ENCODE measurements at places on chromosomes 2 and 18.

- no peak for DNase-seq
Measured at GRCh38 chr2:194483041-194483440, 1174.0 kb upstream of the SLC39A10 start.

DNA sequence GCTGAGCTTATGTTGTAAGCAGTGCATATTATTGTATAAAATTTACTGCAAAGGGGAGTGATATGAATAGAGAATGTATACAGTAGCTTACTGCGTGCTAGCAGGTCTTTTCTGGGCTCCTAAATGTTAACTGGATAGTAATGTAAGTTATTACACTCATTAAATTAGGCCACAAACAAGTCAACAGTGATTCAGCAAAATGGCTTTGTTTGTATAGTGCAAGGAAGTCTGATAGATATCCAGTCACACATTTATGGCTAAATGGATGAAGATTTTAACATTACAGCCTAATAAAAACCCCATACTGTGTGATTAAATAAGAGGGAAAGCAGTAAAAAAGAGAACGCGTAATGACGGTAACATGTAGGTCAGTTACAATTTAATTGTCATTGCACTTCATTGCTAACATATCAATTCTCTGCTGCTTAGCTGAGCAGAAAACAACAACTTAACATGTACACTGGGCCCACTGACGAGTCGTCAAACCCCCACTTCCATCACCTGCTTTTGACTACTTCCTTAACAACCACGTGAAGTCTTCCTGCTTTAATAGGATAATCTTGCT lies 665.0 kb upstream of the FANCL start:
- no peak for DNase-seq

GRCh38 chr2:208057108-208057507 lies 31.8 kb upstream of the PLEKHM3 start:
- no peak for DNase-seq

DNA sequence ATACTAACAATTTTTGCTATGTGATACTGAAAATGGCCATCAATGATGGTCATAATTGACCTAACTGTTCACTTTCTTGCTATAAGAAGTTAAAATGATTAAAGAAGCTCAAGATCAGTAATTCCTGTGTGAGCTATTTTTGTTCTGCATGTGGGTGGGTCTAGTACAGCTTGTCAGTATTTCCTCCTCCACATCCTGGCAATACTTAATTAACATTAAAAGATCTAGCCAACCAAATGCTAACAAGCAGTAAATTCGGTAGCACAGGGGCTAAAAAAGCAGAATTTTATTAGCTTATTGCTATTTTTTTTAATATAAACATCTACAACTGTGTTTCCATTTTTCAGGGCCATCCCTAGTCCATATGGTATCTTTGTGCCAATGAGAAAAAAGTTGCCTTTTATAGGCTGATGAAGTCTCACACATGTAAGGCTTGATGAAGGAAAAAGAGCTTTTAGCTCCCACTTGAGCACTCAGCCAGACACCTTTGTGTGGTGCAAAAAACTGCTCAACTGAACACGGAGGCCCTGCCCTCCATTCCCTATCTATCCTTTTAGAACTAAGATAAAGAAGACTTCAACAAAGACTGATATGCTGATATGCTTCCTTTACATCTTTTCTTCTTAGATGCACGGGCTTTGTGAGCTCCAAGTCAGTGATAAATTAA lies 4.9 kb upstream of the PNO1 start:
- DNase-seq: no peak

- DNase-seq: no peak
Measured at GRCh38 chr2:159903443-159904126, 105.6 kb upstream of the CD302 start.

DNA sequence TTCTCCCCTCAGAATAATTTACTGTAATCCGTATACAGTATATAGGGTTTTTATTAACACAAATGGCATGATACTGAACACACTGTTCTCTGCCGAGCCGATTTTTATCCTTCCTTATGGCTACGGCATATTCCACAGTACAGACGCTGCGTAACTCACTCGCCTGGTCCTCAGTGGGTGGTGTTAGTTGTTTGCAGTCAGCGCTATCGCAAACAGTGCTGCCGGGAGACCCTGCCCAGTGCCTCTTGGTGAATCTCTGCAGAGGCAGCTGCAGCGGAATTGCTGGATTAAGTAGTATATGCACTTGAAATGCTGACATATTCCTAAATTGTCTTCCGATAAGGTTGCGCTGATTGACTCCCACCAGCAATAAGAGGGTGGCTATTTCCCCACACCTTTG lies 73.9 kb downstream of the MARCO start:
- no peak for DNase-seq

- DNase-seq: peak; percentile 25
Measured at GRCh38 chr18:76803814-76804213, 18.5 kb upstream of the ZNF236 start.

GRCh38 chr2:10777111-10777841 lies 35.3 kb downstream of the PDIA6 start:
- DNase-seq: no peak

- DNase-seq: no peak
Measured at GRCh38 chr2:30688956-30689401, 118.3 kb downstream of the CAPN13 start.

DNA sequence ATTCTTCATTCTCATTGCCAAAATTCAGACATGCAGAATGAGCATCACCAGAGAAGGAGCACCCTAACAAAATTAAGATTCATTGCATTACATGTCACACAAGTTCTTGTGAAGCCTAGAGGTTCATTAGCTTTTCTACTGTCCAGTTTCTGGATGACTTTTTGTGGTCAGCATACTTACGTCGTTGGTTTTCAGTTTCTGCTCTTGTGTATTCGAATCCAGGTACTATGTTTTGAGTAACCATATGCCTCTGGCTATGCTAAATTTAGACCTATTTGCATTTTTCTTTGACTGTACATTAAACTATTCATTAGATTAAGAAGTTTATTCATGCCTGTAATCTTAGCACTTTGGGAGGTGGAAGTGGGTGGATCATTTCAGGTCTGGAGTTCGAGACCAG lies 251.3 kb downstream of the PARD3B start:
- DNase-seq: no peak

- DNase-seq: no peak
Measured at GRCh38 chr2:130372833-130373807, 17.3 kb downstream of the PTPN18 start.

DNA sequence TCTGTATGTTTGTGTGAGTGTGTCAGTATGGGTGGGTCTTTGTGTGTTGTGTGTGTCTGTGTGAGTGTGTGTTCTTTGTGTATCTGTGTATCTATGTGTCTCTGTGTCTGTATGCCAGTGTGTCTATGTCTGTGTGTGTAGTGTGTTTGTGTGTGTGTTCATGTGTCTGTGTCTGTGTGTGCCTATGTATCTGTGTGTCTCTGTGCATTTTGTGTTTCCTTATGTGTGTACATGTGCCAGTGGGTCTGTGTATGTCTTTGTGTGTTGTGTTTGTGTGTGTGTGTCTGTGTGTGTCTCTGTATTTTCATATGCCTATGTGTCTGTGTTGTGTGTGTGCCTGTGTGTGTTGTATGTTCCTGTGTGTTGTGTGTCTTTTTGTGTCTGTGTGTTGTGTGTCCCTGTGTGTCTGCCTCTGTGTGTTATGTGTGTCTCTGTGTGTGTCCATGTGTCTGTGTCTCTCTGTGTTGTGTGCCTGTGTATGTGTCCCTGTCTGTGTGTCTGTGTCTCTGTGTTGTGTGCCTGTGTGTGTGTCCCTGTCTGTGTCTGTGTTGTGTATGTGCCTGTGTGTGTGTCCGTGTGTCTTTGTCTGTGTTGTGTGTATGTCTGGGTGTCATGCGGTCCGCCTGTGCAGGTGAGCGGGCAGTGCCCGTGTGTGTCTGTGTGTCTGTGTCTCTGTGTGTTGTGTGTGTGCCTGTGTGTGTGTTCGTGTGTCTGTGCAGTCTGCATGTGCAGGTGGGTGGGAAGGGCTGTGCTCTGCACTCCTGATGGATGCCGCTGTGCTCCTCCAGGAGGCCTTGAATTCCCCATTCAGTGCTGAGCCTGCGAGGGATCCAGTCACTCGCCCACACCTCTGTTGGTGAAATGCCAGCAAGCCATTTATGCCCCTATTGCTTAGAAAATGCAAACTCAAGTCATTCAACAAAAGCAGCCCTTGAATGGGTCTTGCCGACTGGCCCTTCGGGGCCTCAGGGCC lies 37.4 kb downstream of the KLHL29 start:
- no peak for DNase-seq

DNA sequence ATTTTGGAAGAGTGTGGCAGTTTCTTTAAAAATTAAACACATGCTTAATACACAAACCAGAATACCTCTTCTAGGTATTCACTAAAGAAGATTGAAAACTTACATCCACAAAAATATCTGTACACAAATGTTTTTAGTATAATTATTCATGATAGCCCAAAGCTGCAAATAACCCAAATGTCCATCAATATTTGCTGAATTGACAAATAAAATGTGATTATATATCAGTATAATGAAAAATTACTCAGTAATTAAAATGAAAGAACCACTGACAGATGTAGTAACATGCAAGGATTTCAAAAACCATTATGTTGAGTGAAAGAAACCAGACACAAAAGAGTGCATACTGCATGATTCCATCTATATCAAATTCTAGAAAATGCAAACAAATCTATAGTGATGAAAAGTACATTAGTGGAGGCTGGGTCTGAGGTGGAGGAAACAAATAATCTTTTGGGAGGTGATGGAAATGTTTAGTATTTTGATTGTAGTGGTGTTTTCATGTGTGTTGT lies 94.8 kb downstream of the QPCT start:
- DNase-seq: no peak

DNA sequence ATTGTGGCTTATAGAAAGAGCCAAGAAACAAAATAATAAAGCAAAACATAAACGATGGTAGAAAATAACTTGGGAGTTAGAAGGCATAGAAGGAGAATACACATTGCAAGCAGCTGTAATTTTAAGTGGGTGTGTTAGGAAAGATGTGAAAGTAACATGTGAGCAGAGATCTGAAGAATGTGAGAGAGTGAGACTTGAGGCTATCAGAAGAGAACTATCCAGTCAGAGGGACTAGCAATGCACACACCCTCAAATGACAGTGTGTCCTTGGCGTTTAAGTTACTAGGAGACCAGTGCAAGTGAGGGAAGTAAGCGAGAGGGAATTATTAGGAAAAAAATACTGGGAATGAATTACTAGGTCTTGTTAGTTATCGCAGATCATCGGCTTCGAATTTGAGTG lies 304.9 kb downstream of the DSEL start:
- DNase-seq: no peak

- no peak for DNase-seq
Measured at GRCh38 chr2:16252251-16252650, 311.9 kb downstream of the MYCN start.

DNA sequence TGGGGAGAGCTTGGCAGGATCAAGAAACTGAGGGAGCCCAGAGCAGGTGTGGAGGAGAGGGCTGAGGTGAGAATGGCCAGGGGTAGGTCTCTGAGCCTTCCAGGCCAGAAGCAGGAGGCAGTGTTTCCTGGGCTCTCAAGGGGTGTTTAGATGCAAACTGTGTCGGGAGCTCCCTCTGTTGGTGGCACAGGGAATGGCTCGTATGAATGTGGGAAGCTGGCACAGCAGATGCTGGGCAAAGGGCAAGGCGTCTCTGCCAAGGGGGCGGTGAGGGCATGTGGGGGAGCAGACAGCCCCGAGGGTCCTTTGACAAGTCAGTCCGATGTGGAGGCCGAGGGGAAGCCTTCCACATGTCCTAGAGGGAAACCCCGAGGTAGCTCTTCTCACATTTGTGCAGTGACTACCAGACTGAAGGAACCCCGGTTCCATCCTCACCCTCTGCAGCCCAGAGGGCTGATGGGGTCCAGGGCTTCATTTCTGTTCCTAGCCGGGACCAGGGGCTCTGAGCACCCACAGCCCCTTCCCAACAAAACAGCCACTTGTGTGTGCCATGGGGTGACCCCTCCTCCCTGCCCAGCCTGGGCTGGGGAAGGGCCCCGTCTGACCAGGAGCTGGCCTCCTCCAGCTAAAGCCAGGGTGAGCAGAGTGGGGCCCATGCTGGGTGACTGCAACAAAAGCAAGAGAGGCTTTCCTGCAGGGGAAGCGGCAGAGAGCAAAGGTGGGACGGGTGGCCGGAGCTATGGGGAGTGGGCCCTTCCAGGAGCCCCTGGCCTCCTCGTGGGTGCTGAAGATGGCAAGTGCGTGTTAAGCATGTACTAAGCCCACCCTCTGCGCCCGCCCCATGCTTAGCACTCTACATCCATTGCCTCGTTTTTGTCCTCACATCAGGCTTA lies 103.4 kb downstream of the SEPTIN10 start:
- DNase-seq: peak; percentile 7

GRCh38 chr2:109457794-109458193 lies 156.0 kb downstream of the SEPTIN10 start:
- DNase-seq: no peak

DNA sequence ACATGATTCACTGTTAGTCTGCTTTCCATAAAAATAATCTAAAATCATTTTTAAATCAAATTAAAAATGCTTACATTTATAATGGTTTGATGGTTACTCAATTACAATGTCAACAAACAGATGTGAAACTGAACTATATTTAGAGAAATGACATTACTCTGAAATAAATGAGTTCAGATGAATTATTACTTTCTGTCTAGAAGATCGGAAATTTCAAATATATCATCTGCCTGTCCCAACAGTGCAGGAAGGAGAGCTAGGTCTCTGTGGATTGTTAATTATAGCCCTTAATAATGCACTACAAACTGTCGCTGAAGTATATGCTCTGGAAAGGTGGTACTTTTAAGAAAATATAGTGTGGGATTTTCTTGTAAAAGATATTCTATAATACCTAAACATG lies 109.8 kb downstream of the DSEL start:
- no peak for DNase-seq

- no peak for DNase-seq
Measured at GRCh38 chr2:188187726-188188125, 103.9 kb upstream of the GULP1 start.

GRCh38 chr2:132621131-132621875 lies 48.7 kb downstream of the LYPD1 start:
- DNase-seq: no peak

DNA sequence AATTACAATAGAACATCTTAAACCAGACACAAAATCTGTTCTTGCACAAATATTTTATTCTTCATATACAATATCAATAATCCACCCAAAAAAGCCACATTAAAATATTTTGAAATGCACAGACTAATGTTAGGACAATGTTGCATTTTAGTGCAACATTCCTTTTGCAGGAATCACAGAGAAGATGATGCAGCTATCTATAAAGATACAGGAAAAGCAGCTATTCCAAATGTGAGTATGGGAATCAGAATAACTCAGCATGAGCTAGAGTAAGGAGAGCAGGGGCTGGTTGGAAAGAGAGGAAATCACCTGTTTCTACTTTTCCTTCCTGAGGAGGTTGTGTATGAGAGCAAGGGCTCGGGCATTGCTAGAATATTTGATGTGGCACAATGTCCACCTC lies 4.8 kb downstream of the C2orf66 start:
- DNase-seq: no peak

DNA sequence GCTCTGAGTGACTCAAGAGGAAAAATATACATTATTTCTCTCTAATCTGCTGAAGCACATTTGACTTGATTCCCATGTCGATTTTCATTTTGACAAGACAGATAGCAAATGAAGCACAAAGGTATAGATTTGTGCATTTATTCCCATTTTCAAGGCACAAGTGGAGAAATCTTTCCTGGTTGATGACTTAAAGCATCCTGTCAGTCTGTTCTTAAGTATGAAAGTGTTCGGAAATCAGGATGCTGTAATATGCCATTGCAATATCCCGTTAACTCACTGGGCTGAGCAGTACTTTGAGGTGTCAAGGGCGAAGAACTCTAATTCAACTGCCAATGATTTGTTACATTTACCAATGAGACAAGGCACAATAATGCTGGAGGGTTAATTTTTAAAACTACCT lies 185.2 kb upstream of the LRP1B start:
- no peak for DNase-seq

- no peak for DNase-seq
Measured at GRCh38 chr2:188524519-188525113, 232.9 kb downstream of the GULP1 start.

GRCh38 chr2:235968616-235969324 lies 199.4 kb downstream of the GBX2 start:
- DNase-seq: no peak

Measured in substantia nigra (tissue), 51 donors.